ENCODE measurements at places on chromosomes 11 and 22. TPM values are rescaled to one million over a fixed set of nuclear protein-coding genes. Genes with fewer than 3 reads are reported as not detected.

GRCh38 chr22:43338766-43339345 lies 4.3 kb downstream of the SCUBE1 start:
- DNase-seq = no peak

DNA sequence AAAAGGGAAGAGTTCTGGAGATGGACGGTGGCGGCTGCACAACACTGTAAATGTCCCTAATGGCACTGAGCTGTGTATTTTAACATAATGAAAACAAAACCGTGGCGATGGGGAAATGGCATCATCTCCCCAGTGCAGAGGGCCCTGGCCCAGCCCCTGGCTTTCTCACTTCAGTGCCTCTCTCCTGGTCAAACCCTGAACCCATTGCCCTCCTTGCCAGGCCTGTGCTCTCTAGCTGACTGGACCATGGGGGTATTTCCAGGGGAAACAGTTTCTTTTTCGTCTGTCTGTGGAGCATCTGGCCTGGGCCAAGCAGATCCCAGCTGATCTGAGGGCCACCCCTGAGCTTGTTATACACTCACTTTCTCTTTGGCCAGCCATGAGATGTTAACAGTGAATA lies 17.4 kb upstream of the NAP1L4 start:
- DNase-seq = no peak

- DNase-seq = no peak
Measured at GRCh38 chr22:27719535-27720227, 81.9 kb downstream of the MN1 start.

GRCh38 chr22:48960576-48960975 lies 867.1 kb downstream of the BRD1 start:
- DNase-seq = no peak

- no peak for DNase-seq
Measured at GRCh38 chr11:3795131-3796001, 2.0 kb downstream of the NUP98 start.

SLC35F2 gene
- 7.7 TPM for total RNA-seq

GRCh38 chr11:115360186-115360824 lies 143.9 kb downstream of the CADM1 start:
- DNase-seq = no peak

LYVE1 gene
- total RNA-seq = not detected

ZBED4 gene
- 20.8 TPM for total RNA-seq

Measured in activated CD4-positive, alpha-beta T cell treated with anti-CD3 and anti-CD28 coated beads, Interleukin-2, amount 10 ng/mL, durations not matched to agents 7 days and 5 days (primary cell).